ENCODE measurements at places on chromosomes 7 and 10.

- no peak for DNase-seq
These were observed 4.8 kb downstream of the BTRC start for GRCh38 chr10:101358706-101359300.

GRCh38 chr10:58028597-58029366 is 238.9 kb downstream of the IPMK start:
- DNase-seq = no peak

DNA sequence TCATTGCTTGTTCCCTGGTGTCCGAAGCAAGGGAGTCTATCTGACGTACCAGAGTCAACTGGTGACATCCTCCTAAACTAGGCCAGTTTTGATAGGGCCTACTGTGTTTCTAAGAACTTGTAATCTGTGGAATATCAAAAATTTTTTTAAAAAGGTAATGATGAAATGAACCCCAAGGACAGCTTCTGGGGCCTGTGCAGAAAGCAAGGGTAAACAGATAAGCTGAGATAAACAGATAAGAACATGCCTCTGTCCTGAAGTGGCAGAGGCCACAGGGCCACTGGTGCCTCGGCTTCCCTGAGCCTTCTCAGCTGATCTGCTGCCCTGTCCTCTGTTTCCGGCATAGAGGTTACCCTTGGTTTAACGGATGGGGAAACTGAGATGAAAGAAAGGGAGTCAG is 8.8 kb downstream of the GRK5 start:
- no peak for DNase-seq

GRCh38 chr7:34011696-34012095 is 106.4 kb downstream of the BMPER start:
- DNase-seq = no peak

DNA sequence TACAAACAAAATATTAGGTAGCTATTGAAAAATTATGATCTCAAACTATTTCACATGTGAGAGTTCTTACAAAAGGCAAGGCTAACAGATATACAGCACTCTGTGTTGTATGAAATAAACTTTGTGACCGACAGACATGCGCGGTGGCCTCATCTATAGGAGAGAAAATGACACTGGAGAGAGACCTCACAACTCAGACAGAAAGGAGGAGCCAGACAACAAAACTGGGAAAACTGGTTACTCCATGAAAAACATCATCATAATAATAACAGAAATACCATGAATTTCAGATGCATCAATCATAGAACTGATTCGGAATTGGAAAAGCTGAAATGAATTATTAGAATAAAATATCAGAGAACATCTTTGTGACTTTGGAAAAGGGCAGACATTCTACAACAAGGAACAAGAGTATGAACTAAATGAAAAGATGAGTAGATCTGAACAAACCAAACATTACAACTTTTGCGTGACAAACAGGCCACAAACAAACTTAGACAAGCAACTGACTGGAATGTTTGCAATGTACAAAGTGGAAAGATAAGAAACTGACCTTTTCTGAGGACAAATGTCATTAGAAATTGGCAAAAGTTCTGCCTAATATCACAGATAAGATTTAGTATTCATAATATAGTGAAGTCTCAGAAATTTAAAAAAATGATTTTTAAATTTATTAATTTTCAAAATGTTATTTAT is 69.3 kb downstream of the TNS3 start:
- no peak for DNase-seq

Data from activated naive CD8-positive, alpha-beta T cell treated with anti-CD3 and anti-CD28 coated beads, Interleukin-2, amount 10 ng/mL, durations not matched to agents 7 days and 5 days (primary cell).